ENCODE measurements at places on chromosomes 11 and 22.
A peak's percentile ranks its signal among the peaks of the same experiment; 100 is the strongest.

DNA sequence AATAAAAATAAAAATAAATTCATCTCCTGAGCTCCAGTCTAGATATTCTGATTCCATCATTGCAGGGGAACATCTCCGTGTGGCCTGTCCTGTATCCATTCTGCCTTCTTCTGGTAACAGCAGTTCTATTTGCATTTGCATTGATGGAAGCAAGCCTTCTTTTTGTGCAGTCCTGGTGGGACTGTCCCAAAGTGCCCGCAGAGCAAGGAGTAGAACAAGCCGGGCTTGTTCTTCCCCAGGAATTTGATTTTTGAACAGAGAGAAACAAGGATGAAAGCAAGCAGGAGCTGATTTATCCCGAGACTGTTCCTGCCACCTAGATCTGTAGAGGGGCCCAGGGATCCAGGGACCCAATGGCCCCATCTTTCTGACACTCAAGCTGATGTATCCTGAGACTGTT is 65.4 kb downstream of the SYN3 start:
- no peak for ATAC-seq

GRCh38 chr22:49107961-49108530 is 719.6 kb downstream of the BRD1 start:
- no peak for ATAC-seq

DNA sequence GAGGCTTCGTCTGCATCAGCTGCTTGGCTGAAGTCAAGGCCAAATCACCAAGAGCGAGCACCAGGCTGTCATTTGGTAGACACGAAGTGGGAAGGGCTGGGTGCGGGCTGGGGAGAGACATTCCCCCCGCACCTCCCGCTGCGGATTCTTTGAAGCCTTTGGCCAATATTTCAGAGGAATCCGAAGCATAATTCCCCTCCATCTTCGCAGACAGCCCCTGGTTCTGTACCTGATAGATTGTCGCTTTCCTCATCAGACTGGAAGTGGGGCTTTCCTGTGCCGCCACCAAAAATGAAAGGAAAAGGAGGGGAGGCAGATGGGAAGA is 15.3 kb downstream of the BLID start:
- peak; percentile 54 for ATAC-seq

GRCh38 chr11:76823481-76824028 is 37.2 kb upstream of the ACER3 start:
- peak; percentile 82 for ATAC-seq

Data from gastroesophageal sphincter (tissue), 4 donors.